ENCODE measurements at places on chromosomes 1 and 21.

DNA sequence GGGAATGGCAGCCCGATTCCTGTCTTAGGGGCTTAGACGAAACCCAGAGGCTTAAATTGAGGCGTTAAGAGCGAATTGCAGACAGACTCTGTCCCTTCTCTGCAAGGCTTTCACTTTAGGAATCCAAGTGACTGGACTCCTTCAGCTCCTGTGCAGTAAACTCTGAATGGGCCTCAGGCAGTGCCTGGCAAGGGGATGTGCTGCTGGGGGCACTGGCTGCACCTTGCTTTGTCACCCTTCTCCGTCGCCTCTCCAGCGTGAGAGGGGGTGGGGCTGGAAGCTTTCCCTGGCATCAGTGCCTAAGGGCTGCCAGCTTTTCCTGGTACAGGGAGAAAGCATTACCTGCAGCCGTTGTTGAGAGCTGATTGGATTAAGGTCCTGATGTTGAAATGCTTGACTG lies 39.9 kb upstream of the NFASC start:
- no peak for DNase-seq

GRCh38 chr1:25897754-25898153 lies 8.5 kb downstream of the STMN1 start:
- DNase-seq = no peak

GRCh38 chr1:81600363-81600762 lies 200.4 kb upstream of the ADGRL2 start:
- DNase-seq = no peak

DNA sequence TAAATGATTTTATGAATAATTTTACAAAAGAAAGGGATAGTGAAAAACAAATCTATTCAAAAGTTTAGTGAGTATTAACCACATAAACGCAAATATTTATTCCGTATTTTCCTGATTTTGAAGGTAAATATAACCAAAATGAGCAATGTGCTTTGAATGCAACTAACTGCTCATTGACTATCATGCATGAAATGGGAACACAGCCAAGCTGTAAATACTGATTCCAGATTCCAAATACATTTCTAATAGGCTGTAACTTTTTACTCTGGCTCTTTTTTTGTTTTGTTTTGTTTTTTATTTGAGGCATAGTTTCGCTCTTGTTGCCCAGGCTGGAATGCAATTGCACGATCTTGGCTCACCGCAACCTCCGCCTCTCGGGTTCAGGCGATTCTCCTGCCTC lies 41.8 kb downstream of the SELENOF start:
- no peak for DNase-seq

- no peak for DNase-seq
These were observed 46.3 kb upstream of the PDE9A start for GRCh38 chr21:42607102-42607501.
